Forelimb muscle (tissue), 1 donor: ENCODE measurements at places on chromosomes 2 and 18. TPM values are rescaled to one million over a fixed set of nuclear protein-coding genes. Genes with fewer than 3 reads are reported as not detected.

- DNase-seq = no peak
Measured at GRCh38 chr18:32724071-32724749, 48.6 kb downstream of the KLHL14 start.

Gene HRH4
- polyA plus RNA-seq = 0.08 TPM

DNA sequence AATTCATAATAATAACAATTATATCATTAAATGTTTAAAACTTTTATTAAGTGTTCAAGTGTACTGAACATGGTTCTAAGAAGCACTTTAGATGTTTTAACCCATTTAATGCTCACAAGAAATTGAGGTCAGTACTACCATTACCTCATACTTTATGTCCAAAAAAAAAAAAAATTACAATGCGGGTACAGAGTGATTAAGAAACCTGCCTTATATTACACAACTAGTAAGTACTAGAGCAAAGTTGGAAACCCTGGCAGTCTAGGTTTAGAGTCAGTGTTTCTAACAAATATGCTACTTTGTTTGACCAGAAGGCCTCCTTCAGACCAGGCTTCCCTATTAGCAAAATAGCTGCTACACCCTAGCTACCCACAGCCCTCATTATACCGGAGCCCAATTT, 28.5 kb downstream of the PLEKHM3 start:
- no peak for DNase-seq

Gene LONRF2
- 1.5 TPM for polyA plus RNA-seq

GRCh38 chr2:181474222-181474881, 17.2 kb downstream of the ITGA4 start:
- DNase-seq = no peak

Gene ABCG5
- 0.05 TPM for polyA plus RNA-seq

- DNase-seq = no peak
Measured at GRCh38 chr2:144356402-144356801, 163.5 kb downstream of the ZEB2 start.

DNA sequence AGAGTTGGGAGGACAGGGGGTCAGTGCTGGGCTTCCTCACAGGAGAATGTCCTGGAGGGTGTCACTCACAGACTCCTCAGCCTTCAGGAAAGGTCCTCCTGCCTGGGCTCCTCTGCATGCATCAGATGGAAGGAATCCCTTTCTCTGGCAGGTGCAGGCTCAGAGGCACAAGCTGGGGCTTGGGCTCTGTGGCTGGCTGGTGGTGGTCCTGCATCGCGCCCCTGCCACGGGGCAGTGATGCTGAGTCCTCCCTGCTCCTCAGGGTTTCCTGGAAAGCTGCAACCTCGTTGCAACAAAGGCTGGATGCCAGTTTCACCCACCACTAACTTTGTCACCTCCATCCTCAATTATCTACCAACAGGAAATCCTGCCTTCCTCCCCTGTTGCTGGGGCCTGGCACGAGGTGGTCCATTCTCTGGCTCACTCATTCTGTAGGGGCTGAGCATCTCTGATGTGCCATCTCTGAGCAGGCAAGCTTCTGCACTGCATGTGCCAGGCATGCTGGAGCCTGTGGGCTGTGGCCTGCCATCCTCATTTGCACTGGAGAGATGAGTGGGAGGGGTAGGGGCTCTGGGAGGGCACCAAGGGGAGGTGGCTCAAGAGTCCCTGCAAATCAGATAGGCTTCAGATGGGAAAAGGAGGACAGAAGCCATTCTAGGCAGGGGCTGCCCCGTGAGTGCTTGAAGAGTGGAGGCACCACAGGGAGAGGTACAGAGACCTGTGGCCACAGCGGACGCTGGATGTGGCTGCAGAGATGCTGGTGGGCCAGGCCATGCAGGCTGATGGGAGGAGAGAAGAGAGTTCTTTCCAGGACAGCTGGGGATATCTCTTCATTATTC, 272.6 kb upstream of the HS6ST1 start:
- DNase-seq = no peak

Gene CYTIP
- polyA plus RNA-seq = 0.62 TPM

Gene COL6A3
- 178 TPM for polyA plus RNA-seq

Gene UGT1A7
- not detected for polyA plus RNA-seq
